Activated B cell treated with CpG ODN at 0.5 μM for 24 hours (primary cell): ENCODE measurements at places on chromosomes 5 and 9.

GRCh38 chr5:39570403-39571027 lies 145.7 kb upstream of the DAB2 start:
- no peak for DNase-seq

GRCh38 chr9:83503866-83504265 lies 34.3 kb downstream of the FRMD3 start:
- DNase-seq, result no peak

- no peak for DNase-seq
Observed at GRCh38 chr5:96783326-96783725, 24.4 kb downstream of the ERAP1 start.

DNA sequence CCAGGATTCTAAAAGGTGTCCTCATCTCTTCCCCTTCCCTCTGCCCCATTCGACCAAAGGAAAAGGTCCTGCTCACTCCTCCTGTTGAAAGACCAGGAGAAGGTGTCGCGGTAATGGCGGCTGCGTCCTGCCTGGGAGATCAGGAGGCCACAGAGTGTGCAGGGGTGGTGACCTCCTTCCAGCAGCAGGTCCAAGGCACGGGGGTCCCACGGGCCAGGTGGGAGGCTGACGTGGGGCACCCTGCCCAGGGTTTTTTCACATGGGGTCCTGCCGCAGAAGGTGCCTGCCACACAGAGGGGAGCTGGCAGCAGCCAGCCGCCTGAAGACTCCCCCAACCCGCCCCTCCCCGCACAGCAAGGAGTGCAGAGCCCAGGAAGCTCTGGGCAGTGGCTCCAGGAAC lies 22.2 kb upstream of the ADAMTS2 start:
- DNase-seq, result no peak
